CD8-positive, alpha-beta memory T cell (primary cell): ENCODE measurements at places on chromosomes 1 and 21. TPM values are rescaled to one million over a fixed set of nuclear protein-coding genes. Genes with fewer than 3 reads are reported as not detected.

The KCNT2 gene
- polyA plus RNA-seq = not detected

The SPRR2D gene
- not detected for polyA plus RNA-seq

The NAV1 gene
- 1.8 TPM for polyA plus RNA-seq

The DNASE2B gene
- polyA plus RNA-seq = not detected

The ACTN2 gene
- polyA plus RNA-seq = not detected
